ENCODE measurements at places on chromosomes 12 and 14.

DNA sequence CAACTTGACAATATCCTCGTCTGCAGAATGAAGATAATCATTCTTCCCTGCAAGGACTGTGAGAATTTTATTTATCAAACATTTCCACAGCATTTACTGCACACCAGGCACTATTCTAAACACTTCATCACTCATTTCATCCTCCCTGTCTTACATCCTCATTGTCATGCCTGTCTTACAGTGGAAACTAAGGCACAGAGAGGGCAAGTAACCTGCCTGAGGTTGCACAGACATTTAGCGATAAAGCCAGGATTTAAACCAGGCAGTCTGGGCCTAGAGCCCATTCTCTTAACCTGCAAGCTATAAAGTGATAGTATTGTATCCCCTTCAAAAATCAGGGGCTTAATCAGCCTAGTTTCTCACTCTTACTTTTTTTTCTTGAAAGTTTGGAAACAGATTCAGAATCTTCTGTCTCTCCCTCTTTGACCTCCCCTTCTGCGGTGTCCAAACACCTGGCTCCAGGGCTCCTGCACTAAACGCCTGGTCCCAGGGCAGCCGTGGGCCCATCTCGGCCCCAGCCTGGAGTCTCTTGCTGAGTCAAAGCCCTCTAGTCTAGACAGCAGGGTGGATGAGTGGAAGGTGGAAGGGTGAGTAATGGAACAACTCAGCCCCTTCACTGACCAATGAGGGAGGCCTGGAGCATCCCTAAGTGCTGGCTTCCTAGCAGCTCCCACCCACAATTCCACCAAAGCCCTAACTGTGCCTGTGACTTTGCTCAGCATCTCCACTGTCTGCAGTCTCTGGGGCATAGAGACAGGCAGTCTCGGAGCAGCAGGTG is 12.5 kb downstream of the ISM2 start:
- ATAC-seq: no peak

DNA sequence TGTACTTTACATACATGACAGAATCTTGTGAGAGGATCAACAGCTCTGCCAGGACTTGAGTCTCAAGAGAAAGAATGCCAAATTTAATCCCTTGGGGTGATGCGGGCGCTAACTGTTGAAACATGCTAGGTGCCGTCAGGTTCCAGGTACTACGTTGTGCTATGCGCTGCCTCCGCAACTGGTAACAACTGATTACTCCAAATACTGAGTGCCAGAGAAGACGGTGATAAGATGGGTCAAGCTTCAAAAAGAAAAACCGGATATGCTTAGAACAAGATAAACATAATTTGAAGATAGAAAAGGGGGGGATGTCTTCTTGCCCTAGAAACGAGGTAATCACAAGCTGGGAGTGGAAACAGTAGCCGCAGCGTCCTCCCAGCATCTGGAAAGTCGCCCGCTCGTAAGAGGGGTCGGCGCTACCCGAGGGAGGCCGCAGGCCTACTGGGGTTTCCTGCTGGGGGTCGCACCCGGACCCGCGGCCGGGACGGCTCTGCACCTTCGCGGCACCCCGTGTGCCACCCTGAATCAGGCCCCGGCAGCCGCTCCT is 678 bp downstream of the ZBTB25 start:
- no peak for ATAC-seq

- ATAC-seq: no peak
Measured at GRCh38 chr14:80049055-80049454, 162.2 kb downstream of the DIO2 start.

GRCh38 chr12:110372056-110372425 is 31.5 kb downstream of the ANAPC7 start:
- no peak for ATAC-seq
